ENCODE measurements at places on chromosomes 11 and 22. TPM values are rescaled to one million over a fixed set of nuclear protein-coding genes. Genes with fewer than 3 reads are reported as not detected.

PLA2G3 gene
- not detected for total RNA-seq

PATE4 gene
- total RNA-seq, result not detected

POTEH gene
- total RNA-seq, result not detected

APOC3 gene
- not detected for total RNA-seq

SSH3 gene
- total RNA-seq, result 7.9 TPM

SCGB1A1 gene
- not detected for total RNA-seq

PGA4 gene
- 1.6 TPM for total RNA-seq

NCAM1 gene
- 12.8 TPM for total RNA-seq

MMP20 gene
- not detected for total RNA-seq

PTPN5 gene
- total RNA-seq, result 0.46 TPM

ESAM gene
- 30.1 TPM for total RNA-seq

NCF4 gene
- total RNA-seq, result 3.1 TPM

APOBEC3H gene
- total RNA-seq, result not detected

OR6T1 gene
- not detected for total RNA-seq

DCHS1 gene
- 2.9 TPM for total RNA-seq

A4GALT gene
- total RNA-seq, result 5.8 TPM

CDKN1C gene
- 56.9 TPM for total RNA-seq

LRRN4CL gene
- 5.9 TPM for total RNA-seq

XRCC6 gene
- 285 TPM for total RNA-seq

B4GAT1 gene
- 48.7 TPM for total RNA-seq

EHF gene
- not detected for total RNA-seq

MIOX gene
- total RNA-seq, result not detected

PATE3 gene
- total RNA-seq, result not detected

CDC42EP2 gene
- 5.9 TPM for total RNA-seq

UBASH3B gene
- total RNA-seq, result 2.9 TPM

MAJIN gene
- total RNA-seq, result not detected

TTC36 gene
- not detected for total RNA-seq

CD6 gene
- total RNA-seq, result not detected

ABTB2 gene
- 15.2 TPM for total RNA-seq

DRAP1 gene
- 116 TPM for total RNA-seq

MS4A7 gene
- total RNA-seq, result 7.3 TPM

OR5B21 gene
- total RNA-seq, result not detected

MMP8 gene
- total RNA-seq, result not detected

DEUP1 gene
- total RNA-seq, result not detected

GPR83 gene
- total RNA-seq, result 0.36 TPM

KBTBD3 gene
- total RNA-seq, result 2.0 TPM

DLG2 gene
- 1.3 TPM for total RNA-seq

USP35 gene
- 5.7 TPM for total RNA-seq

OR5AS1 gene
- not detected for total RNA-seq

F2 gene
- not detected for total RNA-seq

YPEL4 gene
- 0.68 TPM for total RNA-seq

PANX3 gene
- not detected for total RNA-seq

GGTLC2 gene
- total RNA-seq, result not detected

CASP5 gene
- total RNA-seq, result not detected

SLCO2B1 gene
- 1.9 TPM for total RNA-seq

GAL gene
- not detected for total RNA-seq

HSPB2 gene
- total RNA-seq, result 1.5 TPM

UPK3A gene
- total RNA-seq, result 6.4 TPM

MYO7A gene
- 2.2 TPM for total RNA-seq

DKK3 gene
- total RNA-seq, result 31.7 TPM

ANO3 gene
- not detected for total RNA-seq

ROM1 gene
- total RNA-seq, result 1.6 TPM

AMOTL1 gene
- total RNA-seq, result 242 TPM

OSBP2 gene
- total RNA-seq, result 3.0 TPM

SOX6 gene
- total RNA-seq, result 25.3 TPM
